Dorsolateral prefrontal cortex (tissue), 122 donors: ENCODE measurements at places on chromosomes 4 and X.

DNA sequence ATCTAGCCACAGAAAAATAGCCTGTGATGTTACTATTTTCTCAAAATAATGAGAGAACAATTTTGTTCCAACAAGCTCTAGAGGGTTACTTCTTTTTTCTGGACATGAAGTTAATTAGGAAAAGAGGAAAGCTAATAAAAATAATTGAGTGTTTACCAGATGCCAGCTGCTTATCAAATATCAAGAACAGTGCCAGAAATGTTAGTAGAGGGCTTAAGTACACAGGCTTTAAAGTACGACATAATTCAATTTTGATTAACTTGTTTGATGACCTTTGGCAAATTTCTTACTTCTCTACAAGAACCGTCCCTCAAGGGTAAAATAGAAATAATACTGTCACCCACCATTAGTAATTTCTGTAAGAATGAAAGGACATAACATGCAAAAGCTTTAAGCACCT lies 977.0 kb downstream of the FSTL5 start:
- no peak for DNase-seq

- DNase-seq, result no peak
These were observed 262.7 kb downstream of the DHX15 start for GRCh38 chr4:24321616-24322015.

DNA sequence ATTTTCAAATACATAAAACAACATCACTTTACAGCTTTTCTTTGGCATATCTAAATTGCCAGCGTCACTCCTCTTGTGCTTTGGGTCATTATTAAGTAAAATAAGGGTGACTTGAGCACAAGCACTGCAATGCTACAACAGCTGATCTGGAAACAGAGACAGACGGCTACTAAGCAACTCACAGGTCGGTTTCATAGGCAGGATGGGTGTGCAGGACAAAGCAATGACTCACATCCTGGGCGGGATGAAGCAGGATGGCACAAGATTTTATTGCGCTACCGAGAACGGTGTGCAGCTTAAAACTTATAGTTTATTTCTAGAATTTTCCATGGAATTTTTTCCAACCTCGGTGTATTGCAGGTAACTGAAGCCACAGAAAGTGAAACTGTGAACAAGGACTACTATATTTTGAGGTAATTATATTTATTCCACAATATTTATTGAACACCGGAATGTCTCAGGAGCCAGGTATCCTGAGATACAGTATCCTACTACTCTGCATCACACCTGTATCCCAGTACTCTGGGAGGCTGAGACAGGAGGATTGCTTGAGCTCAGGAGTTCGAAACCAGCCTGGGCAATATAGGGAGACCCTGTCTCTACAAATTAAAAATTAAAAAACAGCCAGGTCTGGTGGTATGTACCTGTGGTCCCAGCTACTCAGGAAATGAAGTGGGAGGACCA lies 215.5 kb downstream of the APBB2 start:
- no peak for DNase-seq

GRCh38 chrX:16579517-16579916 lies 70.4 kb upstream of the S100G start:
- DNase-seq, result no peak

DNA sequence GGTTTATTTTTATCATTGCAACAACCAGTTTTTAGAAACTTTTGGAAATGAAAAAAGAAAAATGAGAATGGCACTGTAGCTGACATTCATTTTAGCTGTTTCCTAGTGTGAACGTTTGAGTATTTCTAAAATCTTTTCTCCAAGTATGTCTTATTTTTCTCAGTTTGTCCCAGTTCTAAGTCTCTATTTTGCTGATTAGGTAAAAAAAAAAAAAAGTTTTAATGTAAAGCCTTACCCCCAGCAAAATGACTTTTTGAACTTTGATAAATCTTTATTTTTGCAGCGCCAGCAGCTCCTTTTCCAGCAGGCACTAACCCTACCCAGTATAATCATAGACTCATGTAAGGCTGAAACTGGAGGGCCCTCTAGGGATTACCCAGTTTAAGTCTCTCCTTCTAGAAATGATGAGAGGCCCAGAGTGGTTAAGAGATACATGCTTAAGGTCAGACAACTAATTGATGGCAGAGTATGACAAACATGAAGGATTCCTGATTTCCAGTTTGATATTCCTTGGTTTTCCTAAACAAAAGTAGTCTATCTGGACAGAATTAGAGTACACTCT lies 84.3 kb upstream of the SLC4A4 start:
- DNase-seq, result no peak
